ENCODE measurements at places on chromosomes 11 and 22. TPM values are rescaled to one million over a fixed set of nuclear protein-coding genes. Genes with fewer than 3 reads are reported as not detected.

DNA sequence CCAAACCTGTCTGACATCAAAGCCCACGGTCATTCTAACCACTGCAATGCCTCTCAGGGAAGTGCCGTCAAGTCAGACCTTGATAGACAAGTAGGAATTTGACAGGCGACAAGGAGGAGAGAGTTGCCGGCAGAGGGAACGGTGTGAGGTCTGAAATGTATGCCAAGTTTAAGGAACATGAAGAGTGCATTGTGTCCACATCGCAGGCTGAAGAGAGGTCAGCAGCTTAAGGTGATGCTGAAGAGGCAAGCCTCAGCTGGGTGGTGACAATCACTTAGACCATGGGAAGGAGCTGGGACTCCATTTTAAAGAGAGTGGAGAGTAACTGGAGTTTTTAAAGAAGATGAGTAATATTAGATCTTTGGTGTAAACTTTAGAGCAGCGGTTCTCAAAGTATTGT lies 104.9 kb upstream of the TBCEL start:
- DNase-seq, result no peak
- no peaks in the 10 kb centered on the region for H3K36me3 ChIP-seq
- H3K27ac ChIP-seq, result no peak overlapping the region
- H3K27me3 ChIP-seq, result no peaks in the 10 kb centered on the region
- no peak overlapping the region for H3K4me3 ChIP-seq

Gene PKP3
- 55.6 TPM for total RNA-seq

Gene NCF4
- 1.5 TPM for total RNA-seq

DNA sequence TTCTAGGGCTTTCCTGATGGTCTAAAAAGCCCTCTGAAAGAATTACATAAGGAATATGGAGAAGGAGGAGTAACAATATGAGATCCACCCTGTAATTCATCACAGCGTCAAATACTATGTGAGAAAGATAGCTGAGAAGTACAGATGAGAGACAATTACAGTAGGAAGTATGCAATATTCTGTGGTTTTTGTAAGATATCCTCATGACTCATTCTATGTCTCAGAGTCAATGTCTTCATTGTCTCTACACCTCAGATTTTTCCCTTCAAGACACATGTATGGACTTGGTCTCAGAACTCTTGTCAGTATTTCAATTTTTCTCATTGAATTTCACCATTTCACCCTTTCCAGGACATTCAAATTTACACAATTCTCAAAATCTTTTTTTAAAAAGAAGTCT lies 343.3 kb upstream of the CTSC start:
- no peaks in the 10 kb centered on the region for H3K36me3 ChIP-seq
- H3K27ac ChIP-seq, result no peak overlapping the region
- no peaks in the 10 kb centered on the region for H3K27me3 ChIP-seq
- H3K4me3 ChIP-seq, result no peak overlapping the region
- no peaks in the 10 kb centered on the region for H3K4me1 ChIP-seq
- no peak for DNase-seq

DNA sequence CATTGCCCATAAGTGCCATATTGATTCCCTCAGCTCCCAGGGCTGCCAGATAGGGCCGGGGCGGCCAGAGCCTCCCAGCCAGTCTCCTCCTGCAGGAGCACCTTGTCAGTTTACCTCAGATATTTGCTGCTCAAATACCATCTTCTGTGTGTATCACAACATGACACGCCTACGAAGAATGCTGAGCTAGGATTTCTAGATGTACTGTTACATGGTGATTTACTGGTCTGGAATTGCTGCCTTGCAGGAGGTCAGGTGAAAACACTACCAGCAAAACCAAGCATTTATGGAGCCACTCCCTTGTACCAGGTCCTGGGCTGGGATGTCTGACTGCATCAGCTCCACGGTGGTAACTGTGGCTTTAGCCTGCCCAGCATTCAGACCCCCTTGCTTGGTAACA lies 11.8 kb downstream of the MICAL3 start:
- H3K4me1 ChIP-seq, result no peaks in the 10 kb centered on the region
- peak; percentile 60 for DNase-seq
- H3K4me3 ChIP-seq, result no peak overlapping the region
- H3K36me3 ChIP-seq, result no peaks in the 10 kb centered on the region
- H3K27ac ChIP-seq, result no peak overlapping the region
- no peaks in the 10 kb centered on the region for H3K27me3 ChIP-seq

Gene SCGB1C1
- total RNA-seq, result not detected

DNA sequence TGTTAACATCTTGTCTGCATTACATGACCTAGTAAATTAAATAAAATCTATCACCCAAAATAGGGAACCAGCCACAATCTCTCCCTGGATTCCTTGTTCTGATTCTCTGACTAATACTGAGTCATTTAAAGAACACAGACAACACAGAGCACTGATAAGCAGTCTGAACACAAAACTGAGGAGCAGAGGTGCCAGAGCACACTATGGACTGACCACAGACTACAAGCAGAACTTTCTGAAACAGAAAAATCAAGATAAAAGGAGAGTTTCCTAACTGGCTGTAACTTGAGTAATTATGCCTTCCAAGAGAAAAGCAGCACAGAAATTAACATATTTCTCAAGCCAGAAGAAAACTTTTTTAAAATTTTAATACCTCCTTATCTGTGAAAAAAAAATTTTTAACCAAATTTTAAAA lies 128.8 kb downstream of the SGSM3 start:
- H3K4me1 ChIP-seq, result peaks cover 22% of the 10 kb centered on the region
- DNase-seq, result peak; percentile 67
- H3K27me3 ChIP-seq, result no peaks in the 10 kb centered on the region

GRCh38 chr11:68651208-68651984 lies 32.9 kb upstream of the GAL start:
- no peaks in the 10 kb centered on the region for H3K4me1 ChIP-seq
- DNase-seq, result peak; percentile 5
- no peaks in the 10 kb centered on the region for H3K36me3 ChIP-seq

GRCh38 chr11:130606781-130607511 lies 158.5 kb downstream of the ADAMTS15 start:
- peak; percentile 48 for DNase-seq
- peaks cover 14% of the 10 kb centered on the region for H3K4me1 ChIP-seq
- no peak overlapping the region for H3K4me3 ChIP-seq

DNA sequence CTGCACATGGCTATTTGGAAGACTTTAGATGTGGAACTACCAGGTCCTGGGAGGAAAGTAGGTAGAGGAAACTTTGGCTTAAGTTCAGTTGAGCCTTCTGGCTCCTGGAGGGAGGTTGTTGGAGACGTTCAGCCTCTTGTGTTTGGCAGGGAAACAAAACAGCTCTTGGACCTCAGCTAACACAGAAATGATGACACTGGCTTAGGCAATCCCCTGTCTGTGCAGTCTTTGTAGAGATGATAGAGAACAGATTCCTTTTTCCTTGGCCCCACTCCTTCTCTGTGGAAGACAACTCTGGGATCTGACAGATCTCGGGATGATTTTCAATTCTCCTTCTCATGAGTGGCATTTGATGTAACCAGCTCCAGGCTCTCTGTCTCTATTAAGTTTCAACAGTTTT lies 428.5 kb downstream of the TMEM135 start:
- peaks cover 4% of the 10 kb centered on the region for H3K4me1 ChIP-seq
- no peak overlapping the region for H3K27ac ChIP-seq
- H3K4me3 ChIP-seq, result no peak overlapping the region
- H3K36me3 ChIP-seq, result no peaks in the 10 kb centered on the region
- DNase-seq, result peak; percentile 37

GRCh38 chr22:29202212-29203192 lies 3.2 kb upstream of the EMID1 start:
- no peak overlapping the region for H3K4me3 ChIP-seq
- H3K4me1 ChIP-seq, result peaks cover 9% of the 10 kb centered on the region
- DNase-seq, result no peak
- H3K27me3 ChIP-seq, result no peaks in the 10 kb centered on the region

DNA sequence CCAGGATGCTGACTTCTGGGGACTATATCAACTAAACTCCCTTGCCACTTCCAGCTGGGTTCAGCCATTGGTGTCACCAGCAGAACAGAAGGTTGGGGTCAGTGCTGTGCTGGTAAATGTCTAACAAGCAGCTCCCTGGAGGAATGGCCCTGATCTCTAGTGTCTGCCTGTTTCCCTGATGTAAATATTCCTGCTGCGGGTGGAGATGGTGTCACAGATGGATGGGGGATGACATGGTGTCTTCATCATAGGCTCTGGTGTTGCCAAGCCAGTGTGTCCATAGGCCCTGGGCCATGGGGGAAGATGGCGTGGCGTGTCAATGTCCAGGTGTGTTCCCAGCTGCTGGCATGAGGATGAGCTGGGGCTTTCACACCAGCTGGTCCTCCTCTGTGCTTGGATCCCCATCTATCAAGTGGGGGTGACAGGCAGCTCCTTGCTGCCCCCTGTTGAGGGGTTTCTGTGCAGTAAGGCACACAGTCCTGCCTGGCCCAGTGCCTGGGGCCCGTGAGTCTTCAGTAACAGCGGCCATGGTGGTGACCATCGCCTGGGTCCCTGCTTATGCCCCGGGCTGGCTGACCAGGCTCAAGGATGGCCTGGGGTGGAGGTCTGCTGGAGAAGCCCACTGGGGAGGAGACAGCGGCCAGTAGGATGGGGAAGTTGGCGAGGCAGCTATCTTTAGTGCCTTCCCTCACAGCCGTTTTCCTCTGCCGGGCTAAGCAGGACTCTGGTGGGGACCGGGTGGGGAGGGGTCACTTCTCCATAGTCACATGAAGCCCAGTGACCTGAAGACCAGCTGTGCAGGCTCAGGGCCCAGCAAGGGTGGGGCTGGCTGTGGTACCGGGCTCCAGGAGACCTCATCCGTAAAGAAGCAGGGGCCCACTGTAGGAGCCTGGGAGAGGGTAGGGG lies 12.7 kb downstream of the RPL3 start:
- DNase-seq, result no peak
- no peak overlapping the region for H3K4me3 ChIP-seq
- no peaks in the 10 kb centered on the region for H3K4me1 ChIP-seq
- no peak overlapping the region for H3K27ac ChIP-seq
- no peaks in the 10 kb centered on the region for H3K27me3 ChIP-seq

Gene SCT
- not detected for total RNA-seq

Gene DPAGT1
- 27.5 TPM for total RNA-seq

DNA sequence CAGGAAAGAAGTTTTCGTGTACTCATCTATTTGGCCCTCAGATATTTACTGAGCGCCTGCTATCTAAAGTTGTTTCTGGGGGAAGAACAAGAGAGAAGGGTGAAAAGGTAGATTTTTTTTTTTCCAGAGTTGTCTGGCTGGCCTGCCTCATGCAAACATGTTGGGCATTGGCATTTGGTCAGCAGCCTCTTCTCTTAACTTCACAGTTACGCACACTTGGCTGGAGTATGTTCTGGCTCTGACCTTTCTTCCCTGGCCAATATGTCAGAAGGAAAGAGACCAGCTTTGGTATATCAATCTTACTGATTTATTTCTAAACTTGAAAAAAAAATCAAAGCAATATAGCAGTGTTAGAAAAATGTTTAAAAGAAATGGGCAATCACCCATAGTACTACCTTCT lies 54.2 kb upstream of the GRAMD1B start:
- DNase-seq, result no peak
- H3K27me3 ChIP-seq, result no peaks in the 10 kb centered on the region
- no peaks in the 10 kb centered on the region for H3K4me1 ChIP-seq
- no peaks in the 10 kb centered on the region for H3K36me3 ChIP-seq
- H3K27ac ChIP-seq, result no peak overlapping the region
- no peak overlapping the region for H3K4me3 ChIP-seq

GRCh38 chr11:70713988-70714665 lies 315.8 kb downstream of the CTTN start:
- no peak for DNase-seq
- no peaks in the 10 kb centered on the region for H3K4me1 ChIP-seq
- H3K27me3 ChIP-seq, result no peaks in the 10 kb centered on the region
- no peaks in the 10 kb centered on the region for H3K36me3 ChIP-seq
- H3K27ac ChIP-seq, result no peak overlapping the region
- no peak overlapping the region for H3K4me3 ChIP-seq

Measured in hepatocyte (in vitro differentiated cells).